ENCODE measurements at places on chromosomes 4 and X.

GRCh38 chrX:25084446-25084845, 68.7 kb upstream of the ARX start:
- no peak for DNase-seq

GRCh38 chrX:15158736-15159406, 111.0 kb downstream of the ASB9 start:
- no peak for DNase-seq

DNA sequence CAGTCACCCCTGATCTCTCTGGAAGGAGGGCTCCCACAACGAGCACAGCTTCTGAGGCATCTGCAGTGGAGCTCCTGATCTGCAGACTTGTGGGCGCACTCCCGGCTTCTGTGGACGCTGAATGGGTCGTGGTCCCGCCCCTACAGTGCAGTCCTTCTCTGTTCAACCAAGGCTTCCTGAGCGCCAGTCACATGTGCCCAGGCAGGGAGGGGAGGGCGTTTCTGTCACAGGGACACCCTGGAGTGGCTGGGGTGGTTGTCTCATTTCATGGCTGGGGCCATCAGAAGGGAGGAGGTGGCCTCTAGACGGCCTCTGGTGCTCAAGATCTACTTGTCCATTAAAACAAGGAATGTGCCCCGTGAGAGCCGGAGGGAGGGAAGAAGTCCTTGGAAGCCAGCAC, 67.1 kb upstream of the PSAPL1 start:
- no peak for DNase-seq

DNA sequence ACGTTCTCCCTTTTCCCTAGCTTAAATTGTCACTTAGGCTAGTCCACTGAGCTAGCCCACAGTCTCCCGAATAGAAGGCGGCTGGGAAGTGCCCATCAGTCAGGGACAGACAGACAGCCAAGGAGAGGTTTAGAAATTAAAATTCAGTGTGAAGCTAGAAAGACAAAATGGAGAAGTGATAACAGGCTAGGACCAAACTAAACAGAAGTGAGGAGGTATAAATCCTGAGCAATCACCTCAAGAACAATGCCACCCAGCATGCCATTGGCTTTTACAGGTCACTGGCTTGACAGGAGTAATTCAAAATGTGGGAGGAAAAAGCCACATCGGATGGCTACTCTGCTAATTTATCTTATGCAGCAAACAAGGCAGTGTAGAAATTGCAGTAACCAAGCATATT, 138.9 kb downstream of the MAPK10 start:
- DNase-seq, result no peak

- no peak for DNase-seq
These were observed 2.4 kb upstream of the PLAC1 start for GRCh38 chrX:134660627-134661026.

GRCh38 chr4:72786401-72786990, 217.5 kb upstream of the ADAMTS3 start:
- no peak for DNase-seq

DNA sequence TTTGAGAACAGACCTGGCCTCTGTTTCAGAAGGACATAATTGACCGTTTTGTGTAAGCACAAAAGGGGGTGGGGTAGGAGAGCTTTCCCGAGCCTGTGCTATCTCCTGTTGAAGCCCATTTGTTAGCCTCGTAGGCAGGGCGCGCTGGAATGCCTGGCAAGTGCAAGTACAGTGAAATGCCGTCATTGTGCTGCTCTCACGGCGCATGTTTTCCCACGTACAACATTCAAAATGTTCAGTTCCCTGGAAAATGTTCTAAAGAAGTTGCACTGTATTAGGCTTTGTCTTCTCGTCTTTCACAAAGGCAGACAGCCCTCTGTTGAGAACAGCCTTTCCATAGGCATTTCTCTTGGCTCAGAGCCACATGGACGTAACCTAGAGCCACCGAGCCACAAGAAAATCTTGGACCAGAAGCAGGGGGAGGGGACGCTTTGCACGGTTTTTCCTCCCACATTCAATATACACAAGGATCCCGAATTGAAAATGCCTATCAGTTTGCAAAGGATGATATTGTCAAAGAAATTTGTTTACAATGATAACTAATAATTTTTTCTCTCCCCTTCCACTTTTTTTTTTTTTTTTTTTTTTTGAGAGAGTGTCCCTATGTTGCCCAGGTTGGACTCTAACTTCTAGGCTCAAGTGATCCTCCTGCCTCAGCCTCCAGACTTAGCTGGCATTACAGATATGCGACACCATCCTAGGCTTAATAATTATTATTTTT, 54.6 kb upstream of the RAPGEF2 start:
- DNase-seq, result peak; percentile 47

- no peak for DNase-seq
These were observed 8.0 kb upstream of the PITX2 start for GRCh38 chr4:110630688-110631402.
